ENCODE measurements at places on chromosomes 2 and 18.
A peak's percentile ranks its signal among the peaks of the same experiment; 100 is the strongest.

DNA sequence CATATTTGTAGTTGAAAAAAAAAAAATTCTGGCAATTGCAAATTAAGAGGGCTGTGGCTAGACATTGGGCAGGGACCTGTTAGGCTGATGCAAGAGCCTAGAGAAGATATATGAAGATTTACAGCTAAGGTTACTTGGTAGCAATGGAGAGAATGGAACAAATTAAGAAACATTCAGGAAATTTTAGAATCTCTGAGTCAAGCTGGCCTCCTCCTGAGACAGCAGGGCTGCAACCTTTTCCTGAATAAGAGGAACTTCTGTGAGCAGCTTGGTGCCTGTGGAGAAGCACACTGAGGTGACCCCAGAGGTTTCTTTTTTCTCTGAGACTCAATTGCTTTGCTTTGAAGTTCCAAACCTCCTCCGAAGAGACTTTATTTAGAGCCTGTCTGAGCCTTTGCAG is 118.6 kb upstream of the LRATD1 start:
- DNase-seq, result no peak

GRCh38 chr18:41395695-41396094 is 559.3 kb upstream of the PIK3C3 start:
- no peak for DNase-seq

DNA sequence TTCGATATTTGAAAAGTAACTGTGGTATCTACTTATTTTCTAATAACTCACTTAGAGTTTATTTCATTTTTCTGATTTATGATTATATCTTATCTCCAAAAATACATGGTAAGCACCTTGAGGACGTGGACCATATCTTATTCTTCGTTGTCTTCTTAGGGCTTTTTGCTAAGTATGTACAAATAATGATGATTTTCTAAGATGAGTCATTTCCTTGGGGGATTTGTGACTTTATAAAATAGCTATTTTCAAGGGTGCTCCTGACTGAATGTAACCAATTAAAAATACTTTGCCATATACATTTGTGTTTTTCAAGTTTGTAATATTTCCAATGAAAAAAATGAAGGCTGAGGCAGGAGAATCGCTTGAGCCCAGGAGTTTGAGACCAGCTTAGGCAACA is 56.3 kb downstream of the GREB1L start:
- no peak for DNase-seq

- no peak for DNase-seq
Measured at GRCh38 chr2:98803405-98804264, 72.7 kb upstream of the MGAT4A start.

DNA sequence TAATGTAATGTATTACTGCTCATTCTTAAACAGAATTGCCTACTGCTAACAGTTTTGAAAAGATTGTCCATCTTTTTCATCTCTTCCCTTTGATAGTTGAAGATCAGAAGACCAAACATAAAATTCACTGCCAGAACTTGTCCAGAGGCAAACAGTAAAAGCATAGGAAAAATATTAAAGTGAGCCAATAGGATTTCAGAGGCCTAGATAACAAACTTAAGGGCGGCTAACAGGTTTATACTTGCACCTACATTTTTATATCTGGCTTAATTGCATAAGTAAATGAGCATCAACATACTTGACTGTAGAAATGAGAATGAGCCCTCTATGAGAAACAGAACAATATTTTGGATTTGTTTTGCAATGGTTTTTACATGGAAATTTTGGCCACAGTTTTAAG is 30.3 kb downstream of the ZC3H15 start:
- no peak for DNase-seq

- no peak for DNase-seq
Measured at GRCh38 chr2:74857725-74858124, 23.8 kb downstream of the HK2 start.

DNA sequence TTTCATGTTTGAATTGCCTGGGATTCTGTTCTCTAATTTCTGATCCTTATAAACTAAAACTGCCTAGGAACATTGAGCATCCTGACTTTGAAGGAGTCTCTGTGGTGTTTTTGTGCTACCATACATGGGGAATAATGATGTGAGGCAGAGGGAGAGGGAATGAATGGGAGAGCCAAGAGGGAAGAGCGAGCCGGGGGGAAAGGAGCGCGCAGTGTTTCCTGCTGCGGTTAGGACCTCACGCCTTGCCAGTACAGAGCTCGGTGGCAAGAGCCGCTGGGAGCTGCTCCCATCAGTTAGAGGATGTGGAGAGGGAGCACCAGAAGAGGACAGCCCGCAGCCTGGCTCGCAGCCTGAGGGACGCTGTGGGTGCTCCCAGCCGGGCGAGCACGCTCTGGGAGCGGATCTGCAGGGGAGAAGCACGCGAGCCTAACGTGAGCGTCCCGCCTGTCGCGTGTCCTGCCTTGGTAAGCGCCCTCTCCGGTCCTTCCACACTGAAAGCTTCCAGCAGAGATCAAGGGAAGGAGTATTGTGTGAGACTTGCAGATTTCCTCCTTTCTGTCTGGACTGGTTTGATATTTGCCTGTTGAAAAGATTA is 114.7 kb downstream of the FAM210A start:
- DNase-seq, result peak; percentile 72

DNA sequence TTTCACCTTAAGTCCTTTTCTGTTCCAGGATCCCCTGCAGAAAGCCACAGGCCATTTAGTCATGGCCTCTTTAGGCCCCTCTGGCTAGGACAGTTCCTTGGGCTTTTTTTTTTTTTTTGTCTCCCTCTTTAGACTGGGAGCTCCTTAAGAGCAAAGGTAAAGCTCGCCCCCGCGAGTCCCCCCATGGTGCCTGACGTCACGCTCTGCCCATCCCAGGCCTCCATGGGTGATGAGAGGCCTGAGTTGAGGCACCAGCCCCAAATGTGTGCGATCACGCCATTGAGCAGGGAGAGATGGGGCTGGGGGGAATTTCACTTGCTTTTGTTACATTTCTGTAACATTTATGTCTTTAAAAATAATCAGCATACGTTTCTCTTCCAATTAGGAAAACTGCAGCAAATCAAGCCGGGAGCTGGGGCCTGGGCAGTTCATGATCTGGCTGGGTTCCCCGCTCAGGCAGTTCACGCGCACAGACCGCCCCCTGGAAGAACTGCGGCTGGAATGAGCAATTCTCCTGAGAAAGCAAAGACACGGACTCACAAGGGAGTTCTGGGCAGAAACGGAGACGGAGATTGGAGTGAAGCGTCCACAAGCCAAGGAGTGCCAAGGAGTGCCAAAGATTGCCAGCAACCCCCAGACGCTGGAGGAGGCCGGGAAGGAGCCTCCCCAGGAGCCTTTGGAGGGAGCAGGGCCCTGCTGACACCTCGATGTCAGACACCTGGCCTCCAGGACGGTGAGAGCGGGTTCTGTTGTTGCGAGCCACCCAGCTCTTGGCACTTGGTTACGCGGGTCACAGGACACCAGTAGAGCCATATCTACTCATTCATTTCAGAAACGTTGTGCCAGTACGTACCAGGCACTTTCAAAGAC is 108.4 kb upstream of the ODC1 start:
- no peak for DNase-seq

DNA sequence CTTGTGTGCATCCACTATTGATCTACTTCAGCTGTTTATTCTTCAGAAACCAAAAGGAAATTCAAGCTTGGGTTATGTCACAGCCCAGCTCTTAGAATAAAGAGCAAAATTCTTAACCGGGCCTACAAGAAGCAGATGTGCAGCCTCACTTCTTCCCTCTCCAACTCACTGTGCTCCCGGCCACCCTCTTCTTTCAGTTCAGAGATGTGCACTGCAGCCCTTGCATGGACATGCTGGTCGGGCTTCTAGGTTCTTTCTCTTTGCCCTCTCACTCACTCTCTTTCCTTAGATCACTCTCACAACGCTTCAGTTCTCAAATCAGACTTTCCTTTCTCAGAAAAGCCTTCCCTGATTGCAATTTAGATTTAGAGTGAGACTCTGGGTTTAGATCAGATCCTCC is 104.1 kb downstream of the CHN1 start:
- no peak for DNase-seq

DNA sequence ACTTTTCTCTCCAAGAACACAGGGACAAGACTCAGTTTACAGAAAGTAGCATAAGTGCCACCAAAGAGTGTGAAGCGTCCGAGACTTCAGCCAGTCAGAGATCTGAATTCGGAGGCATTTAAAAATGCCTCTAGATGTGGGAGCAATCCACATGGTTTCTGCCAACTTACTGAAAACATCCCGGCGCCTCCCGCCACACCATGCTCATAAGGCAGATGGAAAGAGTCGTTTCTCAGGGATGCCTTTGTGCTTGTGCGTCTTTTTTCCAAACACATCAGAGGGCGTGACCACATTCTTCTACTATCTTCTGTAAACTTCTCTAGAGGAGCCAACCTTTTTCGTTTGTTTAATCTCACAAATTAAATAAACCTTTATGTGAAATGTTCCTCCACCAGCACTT is 88.7 kb downstream of the NRP2 start:
- no peak for DNase-seq

GRCh38 chr18:59950215-59950944 is 50.6 kb downstream of the PMAIP1 start:
- DNase-seq, result no peak

DNA sequence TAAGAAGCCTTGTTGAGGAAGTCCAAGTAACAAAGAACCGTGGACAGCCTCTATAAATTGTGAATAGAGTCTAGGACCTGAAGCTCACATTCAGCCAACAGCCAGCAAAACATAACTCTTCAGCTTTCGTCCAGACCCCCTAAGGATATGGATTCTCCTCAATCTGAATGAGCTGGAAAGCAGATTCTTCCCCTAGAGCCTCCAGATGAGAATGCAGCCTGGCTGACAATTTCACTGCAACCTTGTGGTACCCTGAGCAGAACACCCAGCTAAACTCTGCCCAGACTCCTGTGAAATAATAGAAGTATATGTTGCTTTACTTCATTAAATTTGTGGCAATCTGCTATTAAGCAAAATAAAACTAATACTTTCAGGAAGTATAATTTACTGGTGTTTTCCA is 483.5 kb upstream of the SLC8A1 start:
- DNase-seq, result no peak

DNA sequence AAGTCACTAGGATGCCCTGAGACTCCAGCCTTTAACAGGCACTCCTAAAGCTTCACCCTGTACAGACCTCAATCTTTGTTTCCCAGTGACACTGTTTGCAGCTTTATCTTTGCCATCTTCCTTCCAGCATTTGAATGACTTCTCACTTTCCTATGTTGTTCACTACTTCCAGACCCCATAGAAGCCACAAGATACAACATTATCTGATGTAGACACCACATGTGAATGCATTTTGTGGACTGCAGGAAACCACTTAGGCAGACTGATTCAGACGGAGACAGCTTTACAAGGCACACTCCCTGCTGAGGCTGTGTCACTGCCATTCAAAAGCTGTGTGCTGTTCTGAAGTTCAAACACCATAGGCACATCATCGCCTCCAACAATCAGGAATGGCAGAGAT is 67.3 kb upstream of the SPATS2L start:
- DNase-seq, result no peak

DNA sequence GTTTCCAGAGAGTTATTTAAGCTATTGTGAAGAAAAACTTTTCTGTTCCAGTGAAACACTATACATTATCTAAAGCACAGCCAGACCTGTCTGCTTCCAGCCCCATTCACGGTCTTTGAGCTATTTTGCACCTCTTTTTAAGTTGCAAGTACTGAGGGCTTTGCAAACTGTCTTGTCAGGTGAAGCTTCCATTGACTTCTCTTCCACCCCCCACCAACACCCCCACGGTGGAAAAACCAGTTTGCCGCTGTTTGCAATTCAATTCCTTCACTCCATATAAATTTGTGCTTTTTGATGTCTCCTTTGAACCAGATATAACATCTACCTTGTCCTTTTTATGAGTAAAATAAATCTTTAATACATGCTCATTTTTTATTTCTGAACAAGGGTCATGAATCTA is 15.7 kb downstream of the B3GNT7 start:
- DNase-seq, result no peak

GRCh38 chr2:8154936-8155335 is 526.9 kb upstream of the ID2 start:
- DNase-seq, result no peak

DNA sequence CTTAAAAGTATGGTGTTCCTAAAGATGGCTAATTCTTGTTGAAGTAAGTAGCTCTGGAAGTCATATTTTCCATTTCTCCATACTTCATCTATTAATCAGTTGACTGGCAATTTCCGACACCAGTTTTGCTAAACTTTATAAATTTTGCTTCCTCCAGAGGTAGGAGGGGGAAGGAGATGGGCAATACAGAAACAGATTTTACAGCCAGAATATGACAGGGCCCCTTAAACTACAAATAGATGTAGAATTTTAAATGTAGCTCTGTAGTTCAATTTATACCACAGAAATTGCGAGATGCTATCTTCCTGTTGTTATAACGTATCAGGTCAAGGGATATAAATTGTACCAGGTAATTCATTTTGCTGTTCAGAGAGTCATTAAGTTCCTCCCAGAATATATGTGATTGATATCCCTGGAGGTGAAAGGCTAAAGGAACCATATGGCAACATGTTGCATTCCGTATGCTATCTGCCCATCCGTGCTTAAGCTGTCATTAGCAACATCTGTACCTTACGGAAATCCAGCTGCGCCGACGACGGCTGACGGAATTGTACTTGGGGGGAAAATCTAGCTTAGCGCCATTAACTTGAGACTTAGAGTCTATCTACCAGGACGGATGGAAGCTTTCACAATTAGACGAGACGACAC is 8.4 kb upstream of the NR4A2 start:
- no peak for DNase-seq

DNA sequence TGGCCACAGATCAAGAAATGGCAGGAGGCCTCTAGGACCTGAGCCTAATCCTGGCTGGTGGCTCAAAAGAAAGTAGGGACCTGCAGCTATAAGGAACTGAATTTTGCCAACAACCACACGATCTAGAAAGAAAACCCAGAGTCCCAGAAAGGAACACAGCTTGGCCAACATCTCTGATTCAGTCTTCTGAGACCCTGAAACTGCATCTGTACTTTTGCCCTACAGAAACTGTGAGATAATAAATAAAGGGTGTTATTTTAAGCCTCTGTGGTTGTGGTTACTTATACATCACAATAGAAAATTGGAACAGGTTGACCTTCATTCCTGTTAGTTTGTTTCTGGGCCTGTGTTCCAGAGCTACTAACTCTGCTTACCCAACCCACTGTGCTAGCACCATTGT is 356.8 kb upstream of the ST6GAL2 start:
- no peak for DNase-seq

Data from right hindlimb (tissue), 1 donor.